ENCODE measurements at places on chromosomes 11 and 22.

DNA sequence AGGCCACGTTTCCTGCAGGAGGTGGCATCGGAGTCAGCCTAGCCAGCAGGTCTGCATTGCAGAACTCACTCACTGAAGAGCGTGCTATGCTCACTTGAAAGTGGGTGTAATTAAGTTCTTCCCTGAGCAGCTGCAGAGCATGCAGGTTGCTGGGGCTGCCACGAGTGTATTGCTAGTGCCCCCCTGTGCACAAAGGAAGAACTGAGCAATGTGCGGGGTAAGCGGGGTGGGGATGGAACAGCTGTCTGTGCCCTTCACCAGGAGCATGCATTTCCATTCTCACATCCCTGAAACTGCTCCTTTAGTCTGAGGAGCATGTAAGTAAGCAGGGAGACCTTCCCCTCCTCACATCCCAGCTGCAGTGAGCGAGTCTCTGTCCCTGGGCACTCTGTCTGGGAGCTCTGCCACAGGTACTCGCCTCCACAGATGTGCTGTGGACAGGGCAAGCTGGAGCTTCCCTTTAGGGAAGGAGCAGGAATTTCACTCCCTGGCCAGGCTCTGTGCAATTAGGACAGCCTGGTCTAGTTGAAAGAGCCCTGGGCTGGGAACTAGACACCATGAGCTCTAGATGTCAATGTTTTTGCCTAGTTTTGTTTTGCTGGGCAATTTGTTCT lies 1031.8 kb downstream of the NTM start:
- DNase-seq, result no peak

DNA sequence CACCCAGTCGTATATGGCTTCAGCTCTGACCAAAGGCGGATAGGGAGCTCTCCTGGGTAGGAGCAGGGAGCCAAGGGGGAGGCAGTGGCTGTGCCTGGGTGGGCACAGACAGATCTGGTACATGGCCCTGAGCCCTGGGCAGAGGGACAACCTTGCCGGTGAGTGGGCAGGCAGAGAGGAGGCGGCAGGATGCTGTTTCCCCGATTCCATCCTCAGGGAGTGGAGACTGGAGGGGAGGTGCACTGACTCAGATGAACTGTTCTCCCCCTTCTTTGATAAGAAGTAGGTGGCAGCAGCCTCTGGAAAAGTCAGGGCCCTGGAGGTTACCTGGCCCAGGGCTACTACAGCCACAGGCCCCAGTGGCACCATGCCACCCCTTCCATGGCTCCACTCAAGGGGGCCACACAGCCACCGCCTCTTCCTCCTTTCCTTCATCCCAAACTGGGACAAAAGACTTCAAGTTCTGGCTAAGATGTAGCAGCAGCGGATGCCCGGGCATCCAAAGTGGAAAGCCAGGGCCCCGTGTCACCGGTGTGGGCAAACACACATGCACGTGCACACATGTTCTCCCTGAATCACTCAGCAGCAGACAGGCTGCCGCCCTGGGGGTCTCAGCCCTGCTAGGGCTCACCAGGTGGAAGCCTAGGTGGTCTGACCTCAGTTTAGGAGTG lies 13.4 kb downstream of the CXCR5 start:
- DNase-seq, result no peak

DNA sequence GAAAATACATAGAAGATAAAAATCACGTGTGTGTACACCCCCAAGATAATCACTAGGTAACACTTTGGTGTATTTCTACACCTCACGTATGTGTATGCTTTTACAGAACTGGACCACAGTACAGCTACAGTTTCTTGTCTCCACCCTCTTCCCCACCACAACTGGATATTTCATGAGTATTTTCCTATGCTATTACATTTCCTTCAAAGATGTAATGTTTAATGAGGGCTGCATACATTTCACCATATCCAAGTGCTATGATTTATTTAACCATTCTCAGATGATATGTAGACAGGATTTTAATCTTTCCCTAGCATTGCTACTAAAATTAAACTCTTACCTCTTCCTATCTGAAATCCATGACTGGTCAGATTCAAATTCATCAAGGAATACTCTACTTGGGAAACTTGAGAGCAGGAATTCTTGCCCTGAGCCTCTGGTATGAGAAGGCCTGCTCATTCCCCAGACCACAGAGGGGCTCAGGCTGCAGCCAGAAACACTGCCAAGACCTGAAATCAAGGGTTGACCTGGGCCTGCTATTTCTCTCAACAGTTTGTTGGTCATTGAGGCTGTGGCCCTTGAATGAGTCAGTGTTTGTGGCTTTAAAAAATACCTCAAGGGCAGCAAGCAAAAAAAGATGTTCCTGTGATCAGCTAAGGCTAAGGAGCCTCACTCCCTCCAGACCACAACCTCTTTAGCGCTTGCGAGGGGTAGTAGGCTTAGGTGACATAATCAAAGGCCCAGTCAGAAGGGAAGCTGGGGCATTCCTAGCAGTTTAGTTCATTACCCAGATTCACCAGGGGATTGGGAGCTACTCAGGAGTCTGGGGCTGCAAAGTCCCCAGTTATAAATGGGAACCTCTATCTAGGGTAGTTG lies 55.5 kb downstream of the ABTB2 start:
- no peak for DNase-seq

DNA sequence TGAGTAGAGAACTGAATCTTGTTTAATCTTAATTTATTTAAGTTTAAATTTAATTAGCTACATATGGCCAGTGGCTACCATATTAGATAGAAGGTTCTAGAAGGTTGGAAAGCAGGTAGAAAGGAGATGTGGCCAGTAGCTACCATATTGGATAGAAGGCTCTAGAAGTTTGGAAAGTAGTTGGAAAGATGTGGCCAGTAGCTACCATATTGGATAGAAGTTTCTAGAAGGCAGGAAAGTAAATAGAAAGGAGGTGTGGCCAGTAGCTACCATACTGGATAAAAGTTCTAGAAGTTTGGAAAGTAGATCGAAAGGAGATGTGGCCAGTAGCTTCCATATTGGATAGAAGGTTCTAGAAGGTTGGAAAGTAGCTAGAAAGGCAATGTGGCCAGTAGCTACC lies 2.2 kb downstream of the CRYBA4 start:
- no peak for DNase-seq

DNA sequence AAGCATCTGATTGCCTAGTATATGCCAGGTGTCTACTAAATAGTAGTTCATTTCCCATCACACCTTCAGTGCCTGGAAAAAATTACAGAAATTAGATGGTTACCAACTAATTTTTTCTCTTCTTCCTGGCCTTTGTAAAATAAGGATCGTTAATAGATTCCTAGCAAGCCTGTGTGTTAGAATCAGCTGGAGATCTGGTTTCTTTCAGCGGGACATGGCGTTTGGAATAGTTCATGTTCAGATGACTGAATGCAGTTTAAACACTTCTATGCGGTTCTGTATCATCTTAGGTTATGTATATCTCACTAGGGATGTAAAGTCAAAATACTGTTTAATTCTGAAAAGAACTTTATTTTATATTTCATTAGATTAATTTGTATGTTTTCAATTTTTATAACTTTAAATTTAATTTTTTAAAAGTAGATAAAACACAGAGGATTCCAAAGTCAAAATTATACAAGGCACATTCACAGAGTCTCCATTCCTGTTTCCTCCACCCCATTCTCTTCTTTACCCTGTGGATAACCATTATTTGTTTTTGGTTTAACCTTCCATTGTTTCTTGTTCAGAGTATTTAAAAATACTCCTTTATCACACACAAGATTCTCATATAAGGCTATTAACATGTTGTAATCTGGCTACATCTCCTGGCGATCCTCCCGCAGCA lies 132.8 kb downstream of the ATXN10 start:
- no peak for DNase-seq

- DNase-seq, result no peak
Observed at GRCh38 chr22:33921525-33922348, 1.5 kb upstream of the LARGE1 start.

DNA sequence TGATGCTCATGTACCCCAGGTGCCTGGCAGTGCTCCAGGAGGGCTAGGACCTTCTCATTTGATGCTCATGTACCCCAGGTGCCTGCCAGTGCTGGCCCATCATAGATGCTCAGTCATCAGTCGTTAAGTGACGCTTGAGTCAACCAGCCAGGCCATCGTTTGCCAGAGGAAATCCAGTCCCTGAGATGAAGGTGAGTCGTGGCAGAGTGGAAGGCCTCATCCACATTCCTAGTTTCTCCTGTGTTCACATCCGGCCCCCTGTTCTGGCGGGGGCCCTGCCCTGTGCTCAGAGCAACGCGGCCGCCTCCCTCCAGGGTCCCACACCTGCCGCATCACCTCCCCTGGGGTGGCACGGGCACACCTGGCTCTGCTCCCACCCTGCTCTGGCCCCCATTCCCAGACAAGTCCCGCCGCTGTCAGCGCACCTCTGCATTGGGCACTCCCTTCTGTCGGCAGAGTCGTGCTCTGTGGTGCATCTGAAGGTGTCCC lies 279.9 kb downstream of the BRD1 start:
- no peak for DNase-seq

DNA sequence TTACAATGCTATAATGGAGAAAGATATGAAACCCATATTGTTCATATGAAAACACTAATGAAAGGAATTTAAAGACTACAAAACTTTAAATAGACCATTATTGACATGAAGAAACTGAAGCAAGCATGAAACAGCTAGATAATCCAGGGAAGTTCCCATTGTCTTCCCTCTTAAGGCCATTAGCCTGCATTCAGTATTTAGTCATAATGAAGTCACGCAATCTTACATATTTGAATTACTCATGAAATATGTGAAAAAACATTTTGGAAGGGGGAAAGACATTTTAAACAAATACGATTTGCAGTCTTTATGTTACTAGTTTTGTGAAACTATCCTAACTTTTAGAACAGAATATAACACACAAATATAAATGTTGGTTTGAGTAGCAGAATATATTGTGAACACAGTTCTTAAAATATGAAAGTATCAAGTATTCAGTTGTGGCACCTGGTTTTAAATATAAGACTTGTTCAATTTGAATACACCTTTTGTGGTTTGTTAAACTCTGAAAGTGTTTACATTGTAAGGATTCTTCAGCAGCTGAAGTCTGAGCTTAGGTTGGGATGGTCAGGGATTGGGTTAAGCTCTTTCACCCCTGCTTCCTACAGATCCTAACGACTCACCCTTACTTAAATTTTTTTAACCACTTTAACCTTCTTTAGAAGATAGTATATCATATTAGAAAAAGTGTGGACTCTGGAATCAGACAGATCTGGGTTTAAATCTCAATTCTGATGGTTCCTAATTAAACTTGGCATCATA lies 500.3 kb upstream of the TENM4 start:
- DNase-seq, result no peak

DNA sequence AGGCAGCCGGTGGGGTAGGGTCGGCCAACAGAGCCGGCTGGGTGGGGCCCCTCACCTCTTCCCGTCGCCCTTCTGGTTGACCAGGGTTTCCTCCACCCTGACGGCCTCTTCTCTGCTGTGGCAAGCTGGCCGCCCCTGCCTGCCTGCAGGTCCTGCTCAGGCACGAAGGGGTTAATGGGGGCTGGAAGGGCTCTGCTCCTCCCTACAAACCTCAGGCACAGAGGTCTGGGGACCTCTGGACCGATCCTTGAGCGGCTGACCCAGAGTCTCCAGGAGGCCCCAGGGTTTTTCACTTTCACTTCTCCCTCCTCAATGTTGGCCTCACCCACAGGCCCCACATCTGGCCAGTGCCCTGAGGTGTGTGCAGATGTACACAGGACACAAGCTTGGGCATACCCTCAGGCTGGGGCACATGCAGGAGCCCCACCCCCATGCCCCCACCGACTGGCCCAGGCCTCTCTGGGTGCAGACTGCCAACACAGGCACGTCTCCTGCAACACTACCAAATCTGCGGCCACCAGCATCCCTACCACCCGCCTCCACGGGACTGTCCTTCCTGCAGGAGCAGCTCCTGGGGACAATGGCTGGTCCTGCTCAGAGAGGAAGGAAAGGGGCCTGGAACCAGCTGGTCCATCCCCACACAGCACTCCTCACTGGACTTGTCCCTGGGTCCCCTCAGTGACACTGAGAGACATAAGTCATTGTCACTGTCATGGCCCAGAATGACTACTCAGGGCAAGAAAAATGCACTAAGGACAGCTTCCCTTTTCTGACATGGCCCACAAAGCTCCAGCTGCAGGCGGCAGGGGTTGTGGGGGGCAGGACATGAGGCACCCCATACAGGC lies 3.2 kb upstream of the TBX1 start:
- no peak for DNase-seq

- DNase-seq, result peak; percentile 83
Observed at GRCh38 chr11:518463-519202, 11.6 kb upstream of the RNH1 start.

DNA sequence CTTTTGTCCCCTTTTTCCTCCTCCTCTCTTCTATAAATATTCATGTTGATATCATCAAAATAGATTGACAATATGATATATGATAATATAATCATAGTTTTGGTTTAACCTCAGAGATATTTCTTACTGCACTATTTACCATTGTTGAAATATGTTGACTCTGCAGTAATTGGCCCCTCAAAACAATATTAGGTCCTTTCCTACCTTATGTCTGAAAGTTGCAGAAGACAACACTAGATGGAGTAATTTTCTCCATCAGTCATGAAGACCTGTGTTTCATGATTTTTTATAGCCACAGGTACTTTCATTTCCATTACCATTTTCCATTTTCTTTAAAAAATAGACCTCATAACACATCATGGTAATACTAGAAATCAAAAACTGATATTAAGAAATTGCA lies 284.4 kb downstream of the LUZP2 start:
- DNase-seq, result no peak

DNA sequence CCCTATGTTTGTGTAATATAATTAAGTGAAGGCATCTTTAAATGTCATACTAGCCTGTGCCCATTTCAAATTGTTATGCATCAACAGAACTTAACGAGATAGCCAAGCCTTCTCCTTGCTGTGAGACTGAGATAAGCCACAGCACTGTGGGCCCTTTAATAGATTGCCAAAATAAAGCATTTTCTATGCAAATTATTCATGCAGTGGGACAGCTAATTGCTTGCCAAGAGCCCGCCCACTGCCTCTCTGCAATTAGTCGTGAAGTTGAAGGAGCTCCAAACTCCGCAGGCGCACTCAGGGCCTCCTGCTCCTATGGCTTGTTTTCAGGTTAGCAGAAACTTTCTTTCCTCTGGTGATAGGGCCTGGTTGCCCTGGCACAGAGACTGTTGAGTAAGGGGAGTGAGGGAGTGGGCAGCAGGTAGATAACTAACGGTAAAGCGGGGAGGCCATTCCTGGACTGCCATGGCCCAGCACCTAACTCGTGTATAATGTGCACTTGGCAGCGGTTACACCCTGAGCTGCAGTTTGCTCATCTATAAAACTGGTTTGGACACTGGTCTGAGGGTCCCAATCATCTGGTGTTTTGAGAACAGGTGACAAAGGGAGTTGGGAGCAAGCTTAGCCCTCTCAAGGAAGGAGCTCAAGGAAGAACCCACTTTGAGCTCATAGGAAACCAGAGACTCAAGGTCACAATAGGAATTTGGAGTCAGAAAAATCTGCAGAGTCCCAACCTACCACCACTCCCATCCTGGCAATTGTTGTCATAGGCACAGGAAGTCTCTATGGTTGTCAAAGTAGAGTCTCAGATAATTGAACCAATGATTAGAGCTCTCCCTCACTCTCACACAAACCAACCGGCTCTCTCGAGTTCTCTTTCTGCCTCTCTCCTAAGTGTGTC lies 33.9 kb upstream of the RIC3 start:
- no peak for DNase-seq

- DNase-seq, result no peak
Observed at GRCh38 chr11:3104961-3105790, 48.0 kb upstream of the CARS1 start.
